Glomerular endothelial cell (primary cell): ENCODE measurements at places on chromosomes 16 and 17. TPM values are rescaled to one million over a fixed set of nuclear protein-coding genes. Genes with fewer than 3 reads are reported as not detected.

The ZNF830 gene
- total RNA-seq: 10.2 and 11.4 TPM in 2 replicates

The NOG gene
- 12.1 and 64.4 TPM in 2 replicates for total RNA-seq

The CNTNAP4 gene
- total RNA-seq: not detected in 2 replicates

The HOXB6 gene
- total RNA-seq: 48.2 and 51.0 TPM in 2 replicates
